ENCODE measurements at places on chromosomes 16 and 17. TPM values are rescaled to one million over a fixed set of nuclear protein-coding genes. Genes with fewer than 3 reads are reported as not detected.

Gene CLDN6
- total RNA-seq: 1.2 TPM

Gene SDR42E2
- total RNA-seq: 0.05 TPM

DNA sequence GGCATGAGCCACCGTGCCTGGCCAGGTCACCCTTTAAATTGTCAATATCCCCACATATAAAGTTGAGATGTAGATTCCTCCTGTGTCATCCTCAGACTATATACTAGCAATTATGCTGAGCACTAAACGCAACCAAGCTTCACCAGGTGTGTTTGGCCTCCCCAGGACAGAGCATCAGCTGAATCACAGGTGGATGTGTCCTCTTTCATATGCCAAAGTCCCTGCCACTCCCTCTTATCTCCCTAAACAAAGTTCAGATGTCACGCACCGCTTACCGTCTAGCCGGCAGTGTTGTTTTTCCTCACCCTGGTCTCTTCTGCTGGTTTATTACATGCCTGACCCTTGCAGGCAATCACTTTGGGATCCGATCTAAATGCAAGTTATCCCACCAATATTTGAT is 43.8 kb upstream of the ARHGAP44 start:
- no peak for DNase-seq
- H3K27me3 ChIP-seq: no peaks in the 10 kb centered on the region
- no peaks in the 10 kb centered on the region for H3K36me3 ChIP-seq
- no peaks in the 10 kb centered on the region for H3K4me1 ChIP-seq
- H3K4me3 ChIP-seq: no peak overlapping the region
- no peak overlapping the region for H3K27ac ChIP-seq

DNA sequence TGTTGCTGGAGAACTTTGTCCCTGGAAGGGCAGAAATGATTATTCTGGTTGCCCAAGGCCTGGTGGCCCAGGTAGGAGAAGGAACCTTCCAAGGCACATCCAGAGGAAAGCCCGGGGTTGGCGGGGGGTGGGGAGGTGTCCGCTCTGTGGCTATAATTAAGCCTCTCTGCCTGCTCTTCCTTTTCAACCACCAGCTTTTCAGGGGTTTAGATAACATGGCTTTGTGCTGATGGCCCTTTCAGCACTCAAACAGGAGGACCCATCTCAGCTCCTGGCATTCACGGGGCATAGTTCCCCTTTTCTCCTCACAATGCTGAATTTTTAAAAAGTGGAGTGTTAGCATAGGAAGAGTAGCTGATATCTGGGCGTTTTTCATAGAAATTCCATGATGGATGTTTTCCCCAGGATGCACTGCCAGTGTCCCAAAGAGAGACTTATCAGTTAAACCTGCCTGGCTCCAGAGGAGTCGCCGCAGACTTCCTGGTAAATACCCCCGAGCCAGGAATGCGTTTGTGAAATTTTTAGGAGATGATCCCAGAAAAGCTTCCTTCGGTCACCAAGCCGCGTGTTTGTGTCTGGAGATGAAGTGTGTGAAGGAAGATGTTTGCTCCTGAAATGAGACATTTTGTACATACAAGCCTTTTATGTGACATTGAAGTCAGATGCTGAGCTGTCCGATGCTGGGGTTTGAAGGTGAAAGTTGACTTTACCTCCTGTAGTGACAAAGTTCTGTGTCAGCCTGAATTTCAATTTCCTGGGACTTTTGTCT is 188.5 kb downstream of the MSI2 start:
- H3K4me3 ChIP-seq: no peak overlapping the region
- no peaks in the 10 kb centered on the region for H3K36me3 ChIP-seq
- no peak for DNase-seq
- H3K27ac ChIP-seq: no peak overlapping the region

Gene DNAH2
- 0.13 TPM for total RNA-seq

Gene ZNF594
- total RNA-seq: 5.6 TPM

Gene CARD14
- total RNA-seq: not detected

DNA sequence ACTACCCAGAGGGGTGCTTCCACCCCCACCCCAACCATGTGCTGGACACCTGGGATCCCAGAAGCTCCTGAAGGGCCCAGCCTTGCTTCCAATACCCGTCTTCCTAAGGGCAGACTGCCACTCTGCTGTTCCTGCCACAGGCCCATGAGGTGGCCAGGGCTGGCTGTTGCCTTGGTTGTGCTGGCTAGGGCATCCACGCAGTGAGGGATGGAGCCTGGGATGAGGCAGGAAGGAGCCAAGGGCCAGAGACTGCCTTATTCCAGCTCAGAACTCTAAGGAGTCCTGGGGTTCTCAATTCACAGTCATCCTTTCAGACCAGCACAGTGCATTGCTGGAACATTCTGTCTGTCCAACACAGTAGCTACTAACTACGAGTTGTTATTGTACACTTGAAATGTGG is 37.8 kb downstream of the BCO1 start:
- no peaks in the 10 kb centered on the region for H3K27me3 ChIP-seq
- no peak overlapping the region for H3K4me3 ChIP-seq
- no peaks in the 10 kb centered on the region for H3K36me3 ChIP-seq

Gene EVPLL
- not detected for total RNA-seq

GRCh38 chr17:27414271-27414670 is 42.0 kb upstream of the KSR1 start:
- no peak overlapping the region for H3K27ac ChIP-seq
- no peak overlapping the region for H3K4me3 ChIP-seq
- H3K27me3 ChIP-seq: no peaks in the 10 kb centered on the region

All from Panc1 (cell line).